Kidney (tissue), 22 donors: ENCODE measurements at places on chromosomes 3 and 15. TPM values are rescaled to one million over a fixed set of nuclear protein-coding genes. Genes with fewer than 3 reads are reported as not detected.

GRCh38 chr3:74445541-74445940 is 168.9 kb downstream of the CNTN3 start:
- no peak overlapping the region for H3K27ac ChIP-seq
- no peak for DNase-seq
- H3K4me1 ChIP-seq, result no peaks in the 10 kb centered on the region

DNA sequence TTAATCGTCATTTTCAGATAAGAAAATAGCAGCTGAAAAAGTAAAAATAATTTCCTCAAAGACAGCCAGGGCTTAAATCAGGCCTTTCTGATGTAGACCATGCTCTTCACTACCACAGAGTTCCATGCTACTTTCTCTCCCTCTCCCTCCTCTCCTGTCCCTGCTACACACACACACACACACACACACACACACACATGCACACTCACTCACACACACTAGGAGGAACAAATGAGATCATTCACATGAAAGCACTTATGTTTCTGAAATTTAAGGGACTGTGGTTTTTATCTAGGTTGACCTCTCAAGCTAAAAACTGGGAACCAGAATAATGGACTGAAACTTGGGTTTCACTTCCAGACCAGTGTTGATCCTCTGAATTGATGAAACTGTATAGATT is 4.1 kb upstream of the PSMA4 start:
- no peaks in the 10 kb centered on the region for H3K36me3 ChIP-seq
- H3K4me1 ChIP-seq, result no peaks in the 10 kb centered on the region
- H3K4me3 ChIP-seq, result no peak overlapping the region
- no peak for DNase-seq
- no peaks in the 10 kb centered on the region for H3K27me3 ChIP-seq

DNA sequence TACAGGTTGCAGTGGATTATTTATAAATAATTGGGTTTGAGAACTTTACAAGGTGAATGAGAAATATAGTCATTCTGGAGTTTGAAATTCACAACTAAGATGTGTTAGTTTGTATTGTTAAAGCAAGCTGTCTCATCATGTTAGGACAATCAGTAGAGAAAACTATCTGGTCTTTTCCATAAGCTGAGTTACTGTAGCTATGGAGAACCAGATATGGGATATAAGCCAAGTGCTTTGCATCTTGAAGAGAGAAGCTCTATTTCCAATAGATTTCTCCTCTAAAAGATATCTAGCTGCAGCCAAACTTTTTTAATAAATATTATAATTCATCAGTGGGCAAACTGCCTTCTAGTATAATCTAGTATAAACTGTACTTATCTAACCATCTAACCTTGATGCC is 11.3 kb downstream of the P3H2 start:
- H3K36me3 ChIP-seq, result no peaks in the 10 kb centered on the region
- H3K4me1 ChIP-seq, result peaks cover 7% of the 10 kb centered on the region
- H3K27ac ChIP-seq, result peak overlapping the region; percentile 74

DNA sequence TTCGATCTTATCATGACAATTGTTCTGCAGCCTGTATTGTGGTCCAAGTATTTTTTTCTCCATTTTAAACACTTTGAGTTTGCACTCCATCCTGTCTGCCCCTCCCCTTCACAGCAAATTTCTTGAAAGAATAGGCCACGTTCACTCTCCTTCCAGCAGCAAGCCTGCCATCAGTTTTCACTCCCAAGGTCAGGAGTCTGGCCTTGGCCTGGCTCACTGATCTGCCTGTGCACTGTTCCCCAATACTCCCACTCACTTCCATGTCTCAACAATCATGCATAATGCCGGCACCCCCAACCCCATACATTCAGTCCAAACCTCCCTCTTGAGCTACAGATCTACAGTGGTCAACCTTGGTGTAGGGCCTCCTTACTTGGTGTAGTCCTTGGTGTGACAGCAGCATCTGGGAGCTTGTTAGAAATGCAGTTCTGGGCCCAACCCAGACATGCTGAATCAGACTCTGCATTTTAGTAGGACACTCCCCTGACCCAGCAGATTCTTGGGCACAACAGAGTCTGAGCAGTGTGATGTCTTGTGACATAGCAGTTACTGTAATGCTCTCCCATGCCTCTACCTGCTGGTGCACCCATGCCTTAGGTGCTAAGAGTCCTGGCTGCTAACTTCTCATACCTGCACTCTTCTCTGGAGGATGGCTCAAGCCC is 58.3 kb upstream of the XCR1 start:
- H3K27me3 ChIP-seq, result no peaks in the 10 kb centered on the region
- no peak overlapping the region for H3K27ac ChIP-seq
- DNase-seq, result no peak
- no peak overlapping the region for H3K4me3 ChIP-seq
- no peaks in the 10 kb centered on the region for H3K36me3 ChIP-seq

KATNBL1 gene
- 32.2 TPM for total RNA-seq

SCG5 gene
- 1.3 TPM for total RNA-seq

CHRD gene
- 16.8 TPM for total RNA-seq

DZIP1L gene
- total RNA-seq, result 22.3 TPM

DCP1A gene
- total RNA-seq, result 21.0 TPM
